ENCODE measurements at places on chromosomes 7 and 10.

- DNase-seq: no peak
These were observed 192.5 kb downstream of the GFRA1 start for GRCh38 chr10:116080553-116080952.

DNA sequence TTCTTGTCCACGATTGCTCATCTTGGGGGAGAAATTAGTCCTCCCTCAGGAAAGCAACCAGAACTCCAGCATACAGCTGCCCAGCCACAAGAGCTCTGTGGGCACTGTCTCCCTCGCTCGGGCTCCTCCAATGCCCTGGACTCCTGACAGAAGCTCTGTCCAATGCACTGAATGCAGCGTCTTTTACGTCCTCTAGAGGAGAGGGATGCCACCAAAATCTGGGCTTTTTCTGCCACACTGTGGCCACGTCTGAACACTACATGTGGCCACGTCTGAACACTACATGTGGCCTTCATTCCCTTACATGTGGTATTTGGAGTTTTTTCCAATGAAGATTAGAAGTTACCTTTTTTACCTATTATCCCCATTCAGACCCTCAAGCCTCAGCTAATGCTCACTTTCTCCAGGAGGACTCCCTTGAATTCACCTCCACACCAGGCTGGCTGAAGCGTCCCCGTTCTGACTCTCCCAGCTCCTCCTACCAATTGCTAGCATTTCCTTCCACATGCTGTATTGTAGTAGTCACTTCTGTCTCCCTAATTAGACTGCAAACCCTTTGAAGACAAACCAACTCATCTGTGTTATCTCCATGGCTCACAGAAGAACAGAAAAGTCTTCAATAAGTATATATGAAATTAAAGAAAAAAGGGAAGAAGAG is 134.3 kb upstream of the PDE1C start:
- DNase-seq: no peak

- DNase-seq: no peak
These were observed 39.4 kb upstream of the ARHGAP21 start for GRCh38 chr10:24762966-24763623.

- DNase-seq: no peak
These were observed 744.7 kb downstream of the KCNMA1 start for GRCh38 chr10:76892766-76893479.

- no peak for DNase-seq
These were observed 352.0 kb downstream of the PCLO start for GRCh38 chr7:82810558-82811259.

DNA sequence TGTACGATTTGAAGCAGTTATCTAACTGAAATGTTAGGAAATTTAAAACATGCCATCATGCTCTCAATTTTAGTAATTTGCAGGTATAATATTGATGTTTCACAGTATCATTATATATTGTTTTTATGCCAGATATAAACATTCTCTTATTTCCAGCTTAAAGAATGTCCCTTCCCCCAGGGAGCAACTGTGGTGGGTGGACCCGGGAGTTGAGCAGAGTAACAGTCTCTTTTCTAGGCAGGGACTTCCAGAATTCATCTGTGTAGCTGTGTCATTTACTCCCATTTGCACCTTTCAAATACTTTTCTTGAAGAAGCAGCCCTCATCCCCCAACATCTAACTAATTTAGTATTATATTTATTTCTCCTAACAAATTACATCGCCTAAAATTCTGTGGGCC is 9.6 kb downstream of the INPP5F start:
- no peak for DNase-seq

DNA sequence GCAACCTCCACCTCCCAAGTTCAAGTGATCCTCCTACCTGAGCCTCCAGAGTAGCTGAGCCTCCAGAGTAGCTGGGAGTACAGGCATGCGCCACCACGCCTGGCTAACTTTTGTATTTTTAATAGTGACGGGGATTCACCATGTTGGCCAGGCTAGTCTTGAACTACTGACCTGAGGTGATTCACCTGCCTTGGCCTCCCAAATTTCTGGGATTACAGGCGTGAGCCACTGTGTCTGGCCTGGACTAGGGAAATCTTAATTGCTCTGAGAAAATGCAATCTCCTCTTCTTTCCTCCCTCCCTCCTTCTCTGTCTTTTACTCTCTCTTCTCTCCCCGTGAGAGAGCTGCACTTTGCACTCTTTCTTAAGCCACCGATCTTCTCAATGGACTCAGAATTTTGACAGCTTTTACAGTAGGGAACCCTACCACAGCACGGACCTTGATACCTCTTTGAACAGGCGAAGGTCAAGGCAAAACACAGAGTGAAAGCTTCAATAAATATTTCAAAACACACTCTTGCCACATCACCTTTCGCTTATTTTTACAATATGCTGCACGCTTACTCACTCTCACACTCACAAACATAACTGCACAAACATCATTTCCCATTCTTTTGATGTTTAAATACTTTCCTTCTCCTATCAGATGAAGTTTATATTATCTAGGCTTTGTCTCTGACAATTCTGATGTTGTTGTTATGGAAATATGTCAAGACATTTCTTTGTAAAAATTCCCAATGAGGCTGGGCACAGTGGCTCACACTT is 173.4 kb upstream of the NRP1 start:
- DNase-seq: no peak

DNA sequence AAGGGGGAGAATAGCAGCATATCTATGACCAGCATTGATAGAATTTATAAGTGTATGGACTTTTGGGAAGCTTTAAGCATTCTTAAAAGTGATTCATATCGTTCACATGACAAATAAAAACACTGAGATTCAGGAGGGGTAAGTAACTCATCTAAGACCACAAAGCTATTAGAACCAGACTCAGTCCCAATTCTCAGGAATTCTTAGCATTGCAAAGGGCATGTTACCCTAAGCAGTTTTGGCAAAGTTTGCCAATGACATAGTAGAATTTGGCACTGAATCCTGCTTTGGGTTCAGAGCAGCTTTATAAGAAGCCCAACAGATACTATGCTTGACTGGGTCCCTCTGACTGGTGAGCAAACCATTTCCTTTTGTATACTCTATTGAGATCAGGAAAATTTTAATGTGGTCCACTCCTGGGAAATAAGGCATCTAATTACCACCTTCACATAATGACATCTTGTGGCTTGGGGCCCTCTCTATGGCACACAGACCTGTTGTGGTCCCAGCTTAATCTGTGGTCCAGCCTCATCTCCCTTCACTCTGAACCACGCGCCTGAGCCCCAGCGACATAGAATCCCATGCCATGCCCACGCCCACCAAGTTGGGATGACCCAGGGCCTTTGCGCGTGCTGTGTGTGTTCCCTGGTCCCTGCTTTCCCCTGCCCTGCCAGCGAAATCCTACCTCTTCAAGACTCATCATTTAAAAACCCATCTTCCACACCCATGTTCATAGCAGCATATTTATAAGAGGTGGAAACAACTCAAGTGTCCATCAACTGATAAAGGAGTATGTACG is 37.5 kb upstream of the DOCK1 start:
- no peak for DNase-seq

DNA sequence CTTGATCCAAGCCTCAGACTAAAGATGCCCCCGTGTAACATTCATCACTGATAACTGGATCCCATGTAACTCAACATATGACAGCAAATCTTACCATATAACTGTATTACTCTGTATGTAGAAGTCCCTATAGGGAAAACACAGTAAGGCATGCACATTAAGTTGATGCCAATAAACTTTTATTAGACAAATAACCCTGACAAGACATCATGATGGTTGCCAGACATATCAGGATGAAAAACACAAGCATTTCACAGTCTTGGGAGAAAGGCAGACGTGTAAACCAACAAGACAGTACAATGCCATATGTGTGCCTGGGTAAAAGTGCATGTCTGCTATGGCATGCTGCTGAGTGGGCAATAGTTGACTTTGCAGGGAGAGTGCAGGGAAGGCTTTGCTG is 142.2 kb downstream of the HERPUD2 start:
- no peak for DNase-seq

- no peak for DNase-seq
These were observed 30.3 kb downstream of the CCDC3 start for GRCh38 chr10:12971001-12971788.

GRCh38 chr7:134905375-134905774 is 80.9 kb upstream of the AGBL3 start:
- DNase-seq: no peak

DNA sequence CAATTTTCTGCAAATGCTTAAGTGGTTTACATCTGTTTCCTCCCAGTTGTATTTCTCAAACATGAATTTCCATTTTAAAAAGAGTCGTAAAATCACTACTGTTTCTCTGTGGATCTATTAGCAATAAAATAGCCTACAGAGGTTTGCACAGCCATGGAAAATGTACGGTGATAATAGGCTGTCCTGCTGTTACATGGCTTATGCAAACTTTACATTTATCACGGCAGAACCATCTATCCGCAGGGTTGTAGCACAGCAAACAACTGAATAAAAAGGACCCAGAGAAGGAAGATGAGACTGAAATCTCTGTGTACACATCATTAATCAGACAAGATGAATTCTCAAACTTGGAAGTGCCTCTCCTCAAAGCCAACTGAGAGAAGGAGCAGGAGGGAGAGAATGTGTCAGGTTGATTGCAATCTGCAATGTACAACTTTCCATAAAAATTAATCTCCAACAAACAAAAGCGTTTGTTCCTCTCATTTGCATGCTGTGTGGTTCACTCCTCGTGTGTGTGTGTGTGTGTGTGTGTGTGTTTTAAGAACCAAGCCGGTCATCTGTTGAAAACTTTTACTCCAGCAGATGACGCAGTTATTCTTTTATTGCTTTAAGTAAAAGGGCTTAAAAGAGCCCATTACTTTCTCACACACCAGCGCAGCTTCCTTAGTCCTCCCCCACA is 279.3 kb downstream of the SKAP2 start:
- DNase-seq: no peak

GRCh38 chr7:13282377-13282980 is 595.0 kb downstream of the ARL4A start:
- no peak for DNase-seq

DNA sequence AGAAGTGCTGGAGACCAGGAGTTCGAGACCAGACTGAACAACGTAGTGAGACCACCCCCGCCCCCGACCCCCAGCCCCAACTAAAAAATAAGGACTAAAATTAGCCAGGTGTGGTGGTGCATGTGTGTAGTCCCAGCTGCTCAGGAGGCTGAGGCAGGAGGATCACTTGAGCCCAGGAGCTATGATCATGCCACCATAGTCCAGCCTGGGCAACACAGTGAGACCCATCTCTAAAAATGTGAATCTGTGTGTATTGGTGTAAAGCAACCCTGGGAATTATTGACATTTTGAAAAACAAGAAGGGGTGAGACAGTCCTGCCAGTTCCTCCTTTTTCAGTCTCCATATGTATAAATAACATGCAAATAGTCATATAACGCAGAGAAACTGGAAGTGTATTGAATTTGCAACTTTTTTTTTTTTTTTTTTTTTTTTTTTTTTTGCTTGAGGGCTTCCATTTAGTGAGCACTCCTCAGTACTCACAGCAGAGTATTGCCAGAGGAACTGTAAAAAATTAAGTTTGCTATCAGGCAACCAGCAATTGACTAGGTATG is 3.4 kb upstream of the ITGB1 start:
- no peak for DNase-seq

GRCh38 chr10:109114579-109114978 is 808.7 kb downstream of the XPNPEP1 start:
- no peak for DNase-seq

DNA sequence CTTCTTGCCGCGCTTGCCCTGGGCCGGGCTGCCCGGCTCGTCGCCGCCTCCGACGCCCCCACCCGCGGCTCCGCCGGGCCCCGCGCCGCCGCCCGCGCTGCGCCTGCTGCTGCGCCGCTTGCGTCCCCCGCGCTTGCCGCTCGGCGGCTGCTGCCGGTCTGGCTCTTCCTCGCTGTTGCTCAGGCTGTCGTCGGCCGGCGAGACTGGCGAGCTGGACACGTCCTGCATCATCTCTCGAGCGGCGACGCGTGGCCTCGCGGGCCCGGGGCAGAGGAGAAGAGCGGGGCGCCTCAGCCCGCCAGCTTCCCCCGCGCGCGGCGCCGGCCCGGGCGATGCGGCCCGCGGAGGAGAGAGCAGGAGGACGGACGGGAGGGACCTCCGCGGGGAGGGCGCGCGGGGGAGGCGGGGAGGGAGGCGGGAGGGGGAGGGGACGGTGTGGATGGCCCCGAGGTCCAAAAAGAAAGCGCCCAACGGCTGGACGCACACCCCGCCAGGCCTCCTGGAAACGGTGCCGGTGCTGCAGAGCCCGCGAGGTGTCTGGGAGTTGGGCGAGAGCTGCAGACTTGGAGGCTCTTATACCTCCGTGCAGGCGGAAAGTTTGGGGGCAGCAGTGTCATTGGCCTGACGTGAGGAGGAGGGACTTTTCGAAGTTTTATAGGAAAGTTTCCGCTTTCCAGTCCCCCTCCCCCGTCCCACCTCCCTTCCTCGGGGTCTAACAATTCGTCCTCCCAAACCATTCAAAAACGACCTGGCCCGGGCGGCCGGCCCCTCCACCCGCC is at the start of gene TWIST1:
TWIST1 (minus strand) TSS at position 546 of the 779 bp plus-strand sequence; CDS start at position 231, 315 bp downstream.
- DNase-seq: no peak

GRCh38 chr10:133130602-133131001 is 29.4 kb upstream of the KNDC1 start:
- DNase-seq: no peak

DNA sequence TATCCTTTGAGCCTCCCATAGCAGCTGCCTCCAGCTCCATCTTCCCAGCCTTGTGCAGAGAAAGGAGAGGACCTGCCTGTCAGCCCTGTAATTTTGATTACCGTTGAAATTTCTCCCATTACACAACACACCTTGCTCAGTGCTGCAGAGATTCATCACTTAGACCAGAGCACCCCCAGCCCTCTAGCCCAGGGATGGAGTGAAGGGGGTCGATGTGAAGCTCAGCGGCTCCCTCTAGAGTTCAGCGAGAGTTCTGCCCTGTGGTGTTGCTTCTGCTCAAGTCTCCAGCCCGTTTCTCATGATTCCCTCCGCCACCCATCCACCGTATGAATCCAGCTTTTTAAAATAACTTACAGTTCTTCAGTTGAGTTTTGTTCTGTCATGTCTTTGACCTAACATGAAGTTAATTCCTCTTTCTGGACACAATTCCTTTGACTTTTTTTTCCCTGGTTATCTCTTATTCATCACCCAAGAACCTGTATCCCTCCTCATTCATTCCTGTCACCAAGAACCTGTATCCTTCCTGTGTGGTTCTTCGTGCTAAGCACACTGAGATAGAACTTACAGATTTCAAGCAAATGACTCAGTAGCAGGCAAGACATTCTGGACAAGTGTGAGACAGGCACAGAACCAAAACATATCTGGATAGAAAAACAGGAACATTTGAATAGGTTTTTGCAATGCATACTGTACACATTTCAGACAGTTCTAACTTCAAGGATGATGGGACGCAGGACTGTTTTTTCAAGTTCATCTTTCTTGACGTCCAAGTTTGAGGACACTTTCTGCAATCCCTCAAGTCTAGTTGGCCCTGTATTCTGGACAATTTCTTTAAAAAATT is 35.0 kb upstream of the ZNF32 start:
- DNase-seq: no peak
